ENCODE measurements at places on chromosomes 6 and 20.

DNA sequence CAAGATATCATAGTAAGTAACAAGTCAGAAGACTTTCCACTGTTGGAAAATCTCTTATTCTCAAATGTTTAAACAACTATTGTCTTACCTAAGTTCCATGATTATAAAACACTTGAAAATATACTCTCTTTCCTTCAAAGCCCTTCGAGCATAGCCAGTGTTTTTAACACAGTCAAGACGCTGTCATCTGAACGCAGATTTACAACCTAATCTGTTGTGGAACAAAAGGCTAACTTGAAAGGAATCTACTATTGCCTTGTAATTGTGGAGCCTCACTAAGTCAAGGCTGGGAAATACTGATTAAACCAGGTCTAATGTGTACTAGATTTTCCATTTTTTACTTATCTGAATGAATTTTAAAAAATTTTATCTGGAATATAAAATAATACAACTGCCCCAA is 205.8 kb downstream of the TRDN start:
- no peak for DNase-seq

DNA sequence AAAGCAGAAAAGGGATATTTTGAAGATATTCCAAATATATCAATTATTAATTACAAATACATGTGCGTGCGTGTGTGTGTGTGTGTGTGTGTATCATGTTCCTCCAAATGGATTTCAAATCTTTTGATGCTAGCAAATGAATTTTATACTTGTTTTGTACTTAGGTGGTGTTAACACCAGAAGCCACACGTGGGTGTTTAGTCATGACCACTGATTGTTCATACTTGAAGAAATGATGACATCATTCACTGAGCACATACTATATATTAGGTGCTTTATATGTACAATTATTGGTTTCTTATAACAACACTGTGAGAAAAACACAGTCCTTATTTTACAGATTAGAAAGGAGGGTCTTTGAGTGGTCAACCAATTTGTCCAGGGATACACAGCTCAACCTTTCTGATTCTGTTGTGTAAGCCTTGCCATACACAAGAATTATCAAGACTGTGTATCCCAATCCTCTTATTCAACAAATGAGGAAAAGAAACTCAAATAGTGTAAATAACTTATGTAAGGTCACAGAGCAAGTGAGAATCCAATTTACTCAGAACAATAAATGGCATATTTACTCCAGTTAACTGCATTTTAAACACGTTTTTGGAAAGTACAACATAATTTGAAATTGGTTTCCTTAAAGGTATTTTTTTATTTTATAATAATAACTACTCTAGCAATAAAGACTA is 88.5 kb downstream of the BCAS1 start:
- DNase-seq: no peak

- DNase-seq: no peak
Observed at GRCh38 chr20:17935186-17935585, 33.4 kb downstream of the SNX5 start.

GRCh38 chr6:27178860-27179259 is 68.6 kb upstream of the PRSS16 start:
- DNase-seq: no peak

DNA sequence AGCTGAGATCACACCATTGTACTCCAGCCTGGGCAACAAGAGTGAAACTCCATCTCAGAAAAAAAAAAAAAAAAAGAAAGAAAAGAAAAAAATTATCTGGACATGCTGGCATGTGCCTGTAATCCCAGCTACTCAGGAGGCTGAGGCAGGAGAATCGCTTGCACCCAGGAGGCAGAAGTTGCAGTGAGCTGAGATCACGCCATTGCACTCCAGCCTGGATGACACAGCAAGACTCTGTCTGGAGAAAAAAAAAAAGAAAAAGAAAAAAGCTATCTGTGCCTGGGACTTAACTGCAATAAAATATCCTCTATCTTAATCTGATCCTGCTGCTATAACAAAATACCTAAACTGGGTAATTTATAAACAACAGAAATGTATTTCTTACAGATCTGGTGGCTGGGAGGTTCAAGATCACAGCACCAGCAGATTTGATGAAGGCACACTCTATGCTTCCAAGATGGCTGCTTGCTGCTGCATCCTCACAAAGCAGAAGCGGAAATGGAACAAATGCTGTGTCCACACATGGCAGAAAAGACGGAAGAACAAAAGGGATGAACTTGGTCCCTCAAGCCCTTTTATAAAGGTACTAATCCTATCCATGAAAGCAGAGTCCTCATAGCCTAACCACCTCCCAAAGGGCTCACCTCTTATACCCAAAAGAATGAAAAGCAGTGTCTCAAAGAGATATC is 273.3 kb upstream of the JARID2 start:
- no peak for DNase-seq

- no peak for DNase-seq
Observed at GRCh38 chr6:69926745-69927144, 60.4 kb downstream of the COL19A1 start.

- peak; percentile 5 for DNase-seq
Observed at GRCh38 chr6:90319044-90319443, 22.4 kb upstream of the BACH2 start.

DNA sequence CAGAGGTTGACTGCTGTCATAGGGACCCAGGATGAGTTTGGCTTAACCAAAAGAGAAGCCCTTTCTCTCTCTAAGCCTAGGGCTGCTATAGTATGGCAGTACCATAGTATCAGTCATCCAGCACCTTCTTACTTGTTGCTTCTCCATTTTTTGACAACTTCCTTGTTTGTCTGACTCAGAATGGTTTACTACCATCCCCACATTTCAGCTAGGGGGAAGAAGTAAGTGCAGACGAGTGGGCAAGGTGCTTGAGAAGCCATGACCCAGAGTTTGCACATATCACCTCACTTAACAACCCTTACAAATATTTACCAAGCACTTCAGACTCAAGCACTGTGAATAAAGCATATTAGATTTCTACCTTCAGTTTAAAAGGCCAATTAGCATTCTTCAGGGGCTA is 289.9 kb upstream of the TSHZ2 start:
- no peak for DNase-seq

- DNase-seq: no peak
Observed at GRCh38 chr20:2332711-2333110, 36.9 kb downstream of the TGM3 start.

GRCh38 chr6:98835149-98836024 is 1.0 kb downstream of the POU3F2 start:
- DNase-seq: peak; percentile 54

- DNase-seq: no peak
Observed at GRCh38 chr6:166351715-166352285, 9.5 kb upstream of the SFT2D1 start.

DNA sequence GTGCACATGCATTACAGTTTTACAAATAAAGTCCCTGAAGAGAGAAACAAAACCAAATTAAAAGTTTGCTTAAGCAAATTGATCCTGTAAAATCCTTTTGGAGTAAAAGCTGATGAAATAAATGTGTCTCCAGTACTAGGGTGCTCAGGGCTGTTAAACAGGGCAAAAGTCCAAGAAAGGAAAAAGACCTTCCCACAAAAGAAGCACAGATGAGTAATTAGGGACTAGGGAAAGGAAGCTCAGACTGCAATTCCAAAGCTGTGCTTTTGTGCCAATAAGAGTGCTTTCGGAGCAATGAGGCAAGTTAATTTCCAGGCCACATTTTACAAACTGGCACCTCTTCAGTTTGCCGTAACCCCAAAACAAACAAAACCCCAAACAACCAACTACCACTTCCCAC is 10.4 kb upstream of the RNF182 start:
- peak; percentile 37 for DNase-seq

DNA sequence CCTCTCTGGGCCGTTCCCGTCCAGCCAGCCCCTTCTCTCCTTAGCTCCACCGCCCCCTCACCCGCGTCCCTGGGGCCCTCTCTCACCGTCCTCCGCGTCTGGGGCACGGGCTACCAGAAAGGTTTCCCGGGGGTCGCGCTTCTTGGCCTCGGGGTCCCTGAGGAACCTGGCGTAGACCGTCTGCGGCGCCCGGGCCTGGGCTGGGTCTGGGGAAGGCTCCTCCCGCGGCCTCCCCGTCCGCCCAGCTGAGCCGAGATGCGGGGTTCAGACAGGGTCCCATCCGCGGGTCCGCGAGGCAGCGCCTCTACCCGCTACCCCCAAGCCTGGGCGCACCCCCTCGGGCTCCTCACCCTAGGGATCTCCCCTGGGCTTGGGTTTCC is 1.1 kb downstream of the TULP1 start:
- DNase-seq: no peak

- DNase-seq: peak; percentile 69
Observed at GRCh38 chr20:62136283-62137091, 6.7 kb downstream of the PSMA7 start.

DNA sequence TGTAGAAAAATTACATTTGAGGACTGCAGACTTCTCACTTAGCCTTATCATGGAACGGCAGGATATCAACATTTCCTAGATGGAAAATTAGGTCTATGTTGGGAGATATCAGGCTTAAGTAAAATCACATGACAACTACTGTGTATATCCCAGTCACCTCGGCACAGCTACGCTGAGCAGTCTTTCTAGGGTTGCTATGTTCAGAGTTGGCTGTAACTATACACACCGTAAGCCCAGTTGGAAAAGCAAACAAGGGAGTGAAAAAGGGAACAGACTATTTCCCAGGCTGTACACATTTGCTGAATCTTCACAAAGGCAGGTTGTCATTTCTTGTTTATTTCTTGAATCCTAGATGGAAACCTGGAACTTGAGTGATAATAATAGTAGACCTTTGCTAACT is 80.7 kb upstream of the PTPRK start:
- DNase-seq: peak; percentile 71

DNA sequence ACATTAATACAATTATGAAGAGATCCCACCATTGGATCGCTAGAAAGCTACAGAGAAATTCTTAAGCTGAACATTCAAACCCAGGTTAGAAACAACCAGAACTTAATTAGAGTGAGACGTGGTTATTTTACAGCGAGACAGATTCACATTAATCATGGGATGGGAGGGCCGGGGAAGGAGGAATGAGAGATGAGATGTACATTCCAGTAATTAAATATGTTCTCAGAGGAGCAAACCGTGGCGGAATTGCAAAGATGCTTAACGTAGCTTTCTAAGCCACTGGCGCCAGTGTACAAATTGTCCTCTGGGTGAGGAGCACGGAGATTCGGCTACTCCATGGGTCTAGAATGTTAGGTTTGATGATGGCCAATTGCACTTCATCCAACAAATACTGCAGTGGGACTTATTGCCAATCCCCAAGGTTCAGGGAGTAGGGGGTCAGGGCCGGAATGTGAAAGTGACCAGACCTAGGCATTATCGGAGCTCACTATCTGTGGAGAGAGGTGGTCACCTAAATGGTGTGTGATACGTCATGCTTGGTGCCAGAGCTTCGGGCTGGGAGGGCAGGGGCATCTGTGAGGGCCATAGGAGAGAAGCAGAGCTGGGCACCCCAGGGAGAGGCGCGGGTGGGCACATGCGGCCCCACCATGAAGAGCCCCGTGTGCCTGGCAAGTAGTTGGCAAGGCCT is 114.7 kb downstream of the EDN3 start:
- DNase-seq: no peak

- peak; percentile 51 for DNase-seq
Observed at GRCh38 chr20:49505518-49505917, 23.1 kb upstream of the KCNB1 start.

- no peak for DNase-seq
Observed at GRCh38 chr20:11918391-11918845, 725 bp downstream of the BTBD3 start.

DNA sequence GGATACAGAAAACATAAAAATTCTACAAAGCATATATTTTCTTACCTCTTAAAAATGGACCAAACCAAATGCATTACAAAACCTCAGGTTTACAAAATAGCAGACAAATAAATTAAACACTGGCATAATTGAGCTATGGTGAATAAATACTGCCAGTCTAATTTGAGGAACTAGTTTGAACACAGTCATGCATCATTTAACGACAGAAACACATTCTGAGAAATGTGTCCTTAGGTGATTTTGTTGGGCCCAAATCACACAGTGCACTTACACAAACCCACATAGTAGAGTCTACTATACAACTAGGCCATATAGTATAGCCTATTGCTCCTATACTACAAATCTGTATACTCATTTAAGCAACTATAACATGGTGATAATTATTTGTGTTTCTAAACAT is 215.6 kb downstream of the FOXC1 start:
- DNase-seq: no peak

GRCh38 chr6:138520463-138520862 is 21.2 kb upstream of the NHSL1 start:
- no peak for DNase-seq

GRCh38 chr6:166959911-166960608 is 3.7 kb upstream of the RNASET2 start:
- no peak for DNase-seq

DNA sequence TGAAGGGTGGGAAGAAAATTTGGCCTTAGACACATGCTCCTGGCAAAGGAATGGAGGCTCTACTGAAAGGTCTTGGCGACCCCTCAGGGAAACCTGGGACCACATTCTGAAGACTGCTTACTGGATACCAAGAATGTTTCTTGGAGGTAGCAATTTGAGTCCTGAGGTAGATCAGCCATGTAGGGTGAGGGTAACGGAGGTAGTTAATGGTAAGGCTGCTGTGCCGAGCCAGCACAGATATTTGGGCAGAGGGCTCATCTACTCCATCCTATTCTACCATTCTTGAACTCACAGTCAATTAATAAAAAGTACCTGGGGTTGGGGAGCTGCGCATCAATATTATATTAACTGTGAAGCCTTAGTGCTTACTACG is 401 bp upstream of the PHF3 start:
- no peak for DNase-seq

- DNase-seq: peak; percentile 71
Observed at GRCh38 chr20:50654904-50655303, 36.4 kb downstream of the RIPOR3 start.

GRCh38 chr20:25038103-25038410 is 19.9 kb downstream of the ACSS1 start:
- peak; percentile 18 for DNase-seq

DNA sequence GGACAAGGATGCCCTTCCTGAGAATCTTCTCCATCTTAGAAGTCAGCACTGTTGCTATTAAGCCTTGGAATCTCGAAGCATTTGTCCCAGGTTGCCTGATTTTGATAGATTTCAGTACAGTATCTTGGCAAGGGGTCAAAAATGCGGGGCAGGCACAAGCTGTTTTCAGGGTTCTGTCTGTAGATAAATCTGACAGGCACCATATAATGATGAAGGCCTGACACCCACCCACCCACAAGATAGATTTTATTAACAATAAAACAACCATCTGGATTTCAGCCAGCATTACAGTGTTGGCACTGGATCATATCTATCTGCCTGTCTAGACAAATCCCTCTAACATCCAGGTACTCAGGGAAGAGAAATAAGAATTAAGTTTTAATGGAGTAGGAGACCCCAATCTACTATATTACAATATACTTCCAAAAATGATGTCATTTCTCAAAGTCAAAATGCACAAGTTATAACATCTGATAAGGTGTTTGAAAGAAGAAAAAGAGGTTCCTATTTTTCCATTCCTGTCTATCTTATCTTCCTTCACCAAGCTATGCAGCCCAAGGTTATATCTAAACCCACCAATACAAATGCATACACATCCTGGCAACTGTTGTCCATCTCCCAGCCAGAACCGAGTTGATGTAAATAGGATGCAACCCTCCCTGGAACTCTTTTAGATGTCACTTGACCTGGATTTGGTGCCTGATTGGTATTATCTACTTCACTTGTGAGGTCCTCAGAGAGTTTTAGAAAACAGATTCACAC is 10.7 kb downstream of the NEDD9 start:
- DNase-seq: no peak

All from Daoy (cell line).